ENCODE measurements at places on chromosomes 16 and 17.

GRCh38 chr17:80346498-80347275 lies 68.3 kb upstream of the ENDOV start:
- DNase-seq: no peak

DNA sequence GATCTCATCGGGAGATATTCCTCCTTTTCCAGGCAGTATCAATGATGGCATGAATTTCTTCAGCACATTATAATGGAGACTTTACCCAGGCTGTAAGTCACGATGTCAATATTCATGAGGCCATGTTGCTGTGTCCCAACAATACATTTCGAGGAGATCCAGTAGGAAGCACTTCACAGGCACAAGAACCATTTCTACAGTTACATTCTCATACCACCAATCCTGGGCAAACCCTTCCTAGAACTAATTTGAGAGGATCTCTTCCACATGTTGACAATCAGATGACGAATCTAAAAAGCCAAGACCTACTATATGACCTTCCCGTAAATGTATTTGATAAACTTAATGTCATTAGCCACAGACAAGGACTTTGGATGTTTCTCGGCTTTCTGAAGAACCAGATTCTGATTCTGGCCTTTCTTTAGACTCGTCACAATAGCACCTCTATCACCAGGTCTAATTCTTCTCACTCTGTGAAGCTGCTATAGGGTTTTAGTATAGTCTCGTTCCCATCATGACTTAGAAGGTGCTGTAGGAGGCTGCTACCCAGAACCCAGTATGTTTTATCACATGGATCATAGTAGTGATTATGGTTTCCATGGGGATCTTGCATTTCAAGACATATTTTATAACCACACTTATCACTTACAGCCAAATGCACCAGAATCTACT lies 40.2 kb downstream of the C16orf87 start:
- no peak for DNase-seq

- DNase-seq: no peak
Observed at GRCh38 chr16:83891742-83892141, 7.2 kb upstream of the MLYCD start.

GRCh38 chr17:951325-952132 lies 28.0 kb downstream of the NXN start:
- DNase-seq: no peak

- no peak for DNase-seq
Observed at GRCh38 chr17:65819810-65820209, 258.4 kb upstream of the AXIN2 start.

DNA sequence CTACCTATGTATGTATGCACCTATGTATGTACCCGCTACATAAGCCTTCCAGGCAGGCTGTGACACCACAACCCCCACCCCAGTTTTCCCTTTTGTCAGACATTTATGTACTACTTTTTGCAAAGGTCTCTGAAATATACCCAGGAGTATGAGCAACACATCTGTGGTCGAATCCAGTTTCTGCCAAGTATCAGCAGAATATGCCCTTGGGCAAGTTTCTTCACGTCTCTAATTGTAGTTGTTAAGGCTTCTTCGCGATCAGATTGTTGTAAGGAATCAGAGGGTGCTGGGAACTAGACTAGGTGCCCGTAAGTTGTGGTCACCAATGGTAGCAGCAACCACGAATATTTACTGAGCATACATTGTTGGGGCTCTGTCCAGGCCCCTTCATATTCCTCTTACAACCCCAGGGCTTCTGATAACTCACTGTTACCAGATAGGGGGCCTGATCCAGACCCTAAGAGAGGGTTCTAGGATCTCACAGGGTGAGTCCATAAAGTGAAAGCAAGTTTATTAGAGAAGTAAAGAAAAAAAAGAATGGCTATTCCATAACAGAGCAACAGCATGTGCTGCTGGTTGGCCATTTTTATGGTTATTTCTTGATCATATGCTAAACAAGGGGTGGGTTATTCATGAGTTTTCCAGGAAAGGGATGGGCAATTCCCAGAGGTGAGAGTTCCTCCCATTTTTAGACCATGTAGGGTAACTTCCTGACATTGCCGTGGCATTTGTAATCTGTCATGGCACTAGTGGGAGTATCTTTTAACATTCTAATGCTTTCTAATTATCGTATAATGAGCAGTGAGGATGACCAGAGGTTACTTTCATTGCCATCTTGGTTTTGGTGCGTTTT lies 16.6 kb downstream of the NUDT7 start:
- DNase-seq: no peak

- DNase-seq: no peak
Observed at GRCh38 chr16:20167323-20167722, 93.6 kb upstream of the GPR139 start.

GRCh38 chr17:80006339-80006720 lies 29.3 kb downstream of the TBC1D16 start:
- DNase-seq: no peak

GRCh38 chr16:52256310-52257078 lies 290.4 kb downstream of the TOX3 start:
- no peak for DNase-seq

- no peak for DNase-seq
Observed at GRCh38 chr16:67548265-67549126, 13.8 kb upstream of the CTCF start.

DNA sequence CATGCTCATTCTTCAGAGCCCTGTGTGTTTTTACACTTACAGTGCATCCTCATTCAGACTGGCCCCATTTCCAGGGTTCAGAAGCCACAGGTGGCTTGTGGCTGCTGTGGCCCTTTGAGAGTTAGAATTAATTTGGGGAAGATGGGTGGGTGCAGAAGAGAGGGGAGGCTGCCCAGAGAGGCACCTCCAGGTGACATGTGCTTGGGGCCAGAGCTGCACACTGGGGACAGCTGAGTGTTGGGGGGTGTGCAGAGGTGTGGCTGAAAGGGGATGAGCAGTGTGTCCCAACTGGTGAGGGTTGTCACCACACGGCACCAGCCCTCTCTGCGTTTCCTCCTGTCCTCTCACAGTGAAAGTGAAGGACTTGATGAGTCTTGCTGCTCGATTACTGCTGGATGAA lies 6.9 kb upstream of the EIF1 start:
- DNase-seq: no peak

DNA sequence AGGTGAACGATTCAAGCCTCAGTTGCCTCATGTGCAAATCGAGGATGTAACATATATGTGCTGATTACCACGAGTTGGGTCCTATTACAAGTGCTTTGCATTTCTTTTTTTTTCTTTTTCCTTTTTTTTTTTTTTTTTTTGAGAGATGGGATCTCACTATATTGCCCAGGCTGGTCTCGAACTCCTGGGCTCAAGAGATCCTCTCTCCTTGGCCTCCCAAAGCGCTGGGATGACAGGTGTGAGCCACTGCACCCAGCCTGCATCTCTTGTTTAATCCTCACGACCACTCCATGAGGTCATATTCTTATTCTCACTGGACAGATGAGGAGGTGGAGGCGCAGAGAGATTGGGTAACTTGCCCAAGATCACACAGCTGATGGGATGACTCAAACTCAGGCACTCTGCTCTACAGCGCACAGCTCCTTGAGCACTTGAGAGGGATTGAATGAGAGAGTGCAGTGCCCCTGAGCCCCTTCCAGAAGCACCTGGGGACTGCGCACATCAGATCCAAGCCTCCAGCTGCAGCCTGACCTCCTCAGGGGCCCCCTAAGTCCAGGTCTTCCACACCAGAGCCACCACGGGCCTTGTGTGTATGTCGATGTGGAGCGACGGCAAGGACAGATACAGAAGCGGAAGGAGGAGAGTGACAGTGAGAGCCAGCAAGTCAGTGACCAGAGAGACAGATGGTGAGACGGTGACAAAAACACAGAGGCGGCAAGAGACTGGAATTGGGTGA lies 4.9 kb downstream of the STX1B start:
- DNase-seq: no peak

DNA sequence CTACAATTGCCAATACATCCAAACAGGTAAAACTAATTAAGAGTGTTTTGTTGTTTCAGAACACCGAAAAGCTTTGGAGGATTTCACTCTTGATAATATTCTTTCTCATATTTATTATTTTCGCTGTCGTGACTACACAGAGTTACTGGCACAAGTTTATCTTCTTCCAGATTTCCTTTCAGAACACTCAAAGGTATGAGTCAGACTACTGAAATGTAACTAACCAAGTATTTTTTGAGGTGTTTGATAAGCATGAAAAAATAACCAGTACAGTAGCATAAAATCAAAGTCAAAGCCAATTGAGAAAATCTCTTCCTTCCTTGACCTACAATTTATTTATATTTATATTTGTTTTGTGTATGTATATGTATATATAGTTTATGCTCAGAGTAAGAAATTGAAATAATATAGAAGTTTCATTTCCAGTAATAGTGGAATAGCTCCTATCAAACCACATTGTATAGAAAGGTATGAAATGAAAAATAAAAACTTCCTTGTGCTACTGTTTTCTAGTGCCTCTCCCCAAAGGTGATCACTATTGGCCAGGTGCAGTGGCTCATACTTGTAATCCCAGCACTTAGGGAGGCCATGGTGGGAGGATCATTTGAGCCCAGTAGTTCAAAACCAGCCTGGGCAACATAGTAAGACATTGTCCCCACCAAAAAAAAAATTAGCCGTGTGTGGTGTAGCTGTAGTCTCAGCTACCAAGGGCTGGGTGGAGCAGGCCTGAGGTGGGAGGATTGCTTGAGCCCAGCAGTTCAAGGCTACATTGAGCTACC lies 10.9 kb downstream of the RAD51C start:
- DNase-seq: no peak

GRCh38 chr17:15287538-15288267 lies 22.6 kb upstream of the PMP22 start:
- DNase-seq: no peak

DNA sequence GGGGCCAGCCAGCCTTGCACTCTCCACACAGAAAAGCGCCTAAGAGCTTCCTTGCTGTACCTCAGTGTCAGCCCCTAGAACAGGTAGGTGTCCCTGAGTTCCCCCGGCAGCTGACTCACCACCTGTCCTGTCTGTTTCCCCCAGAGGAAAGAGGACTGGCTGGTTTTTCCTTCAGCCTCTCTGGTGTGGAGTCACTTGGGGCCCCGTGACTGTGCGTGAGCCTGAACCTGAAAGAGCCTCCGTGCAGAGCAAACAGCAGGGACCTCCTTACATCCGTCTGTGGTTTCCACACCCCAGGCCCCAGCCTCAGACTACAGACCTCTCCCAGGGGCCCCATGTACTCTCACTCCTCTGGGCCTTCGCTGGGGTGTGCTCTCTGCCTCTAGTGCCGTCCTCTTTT lies 87.8 kb downstream of the GNAO1 start:
- DNase-seq: no peak

DNA sequence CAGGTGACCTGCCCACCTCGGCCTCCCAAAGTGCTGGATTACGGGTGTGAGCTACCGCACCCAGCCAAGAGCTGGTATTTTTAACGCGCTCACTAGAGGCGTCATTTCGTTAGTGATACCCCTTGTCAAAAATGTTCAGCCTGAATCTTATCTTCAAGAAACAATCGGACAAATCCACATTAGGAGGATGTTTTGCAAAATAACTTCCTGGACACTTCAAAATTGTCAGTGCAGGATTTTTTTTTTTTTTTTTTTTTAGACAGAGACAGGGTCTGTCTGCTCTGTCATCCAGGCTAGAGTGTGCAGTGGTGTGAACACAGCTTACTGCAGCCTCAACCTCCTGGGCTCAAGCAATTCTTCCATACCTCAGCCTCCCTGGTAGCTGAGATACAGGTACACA lies 63.0 kb downstream of the RMI2 start:
- DNase-seq: no peak

- no peak for DNase-seq
Observed at GRCh38 chr17:64377769-64378282, 12.8 kb downstream of the PECAM1 start.

DNA sequence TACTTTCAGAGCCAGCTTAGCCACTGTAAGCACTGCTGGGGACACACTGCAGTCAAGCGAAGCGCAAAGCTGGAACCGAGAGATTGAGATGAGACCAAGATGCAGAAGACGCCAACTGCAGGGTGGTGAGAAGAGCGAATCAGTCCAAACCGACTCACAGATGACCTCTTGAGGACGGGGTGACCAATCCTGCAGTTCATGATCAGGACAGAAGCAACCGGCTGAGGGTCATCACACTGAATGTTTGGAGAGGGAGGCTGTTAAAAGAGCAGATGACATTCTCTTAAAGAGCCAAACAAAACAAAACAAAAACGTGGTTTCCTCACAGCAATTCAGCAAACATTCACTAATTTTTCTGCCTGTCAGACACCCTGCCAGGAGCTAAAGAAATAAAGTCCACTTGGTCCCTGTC lies 8.5 kb downstream of the HASPIN start:
- no peak for DNase-seq

- no peak for DNase-seq
Observed at GRCh38 chr17:43020789-43021740, 1.1 kb downstream of the VAT1 start.

- no peak for DNase-seq
Observed at GRCh38 chr16:84652566-84652965, 4.3 kb downstream of the KLHL36 start.

- DNase-seq: no peak
Observed at GRCh38 chr17:38568845-38569510, 36.8 kb downstream of the SRCIN1 start.

DNA sequence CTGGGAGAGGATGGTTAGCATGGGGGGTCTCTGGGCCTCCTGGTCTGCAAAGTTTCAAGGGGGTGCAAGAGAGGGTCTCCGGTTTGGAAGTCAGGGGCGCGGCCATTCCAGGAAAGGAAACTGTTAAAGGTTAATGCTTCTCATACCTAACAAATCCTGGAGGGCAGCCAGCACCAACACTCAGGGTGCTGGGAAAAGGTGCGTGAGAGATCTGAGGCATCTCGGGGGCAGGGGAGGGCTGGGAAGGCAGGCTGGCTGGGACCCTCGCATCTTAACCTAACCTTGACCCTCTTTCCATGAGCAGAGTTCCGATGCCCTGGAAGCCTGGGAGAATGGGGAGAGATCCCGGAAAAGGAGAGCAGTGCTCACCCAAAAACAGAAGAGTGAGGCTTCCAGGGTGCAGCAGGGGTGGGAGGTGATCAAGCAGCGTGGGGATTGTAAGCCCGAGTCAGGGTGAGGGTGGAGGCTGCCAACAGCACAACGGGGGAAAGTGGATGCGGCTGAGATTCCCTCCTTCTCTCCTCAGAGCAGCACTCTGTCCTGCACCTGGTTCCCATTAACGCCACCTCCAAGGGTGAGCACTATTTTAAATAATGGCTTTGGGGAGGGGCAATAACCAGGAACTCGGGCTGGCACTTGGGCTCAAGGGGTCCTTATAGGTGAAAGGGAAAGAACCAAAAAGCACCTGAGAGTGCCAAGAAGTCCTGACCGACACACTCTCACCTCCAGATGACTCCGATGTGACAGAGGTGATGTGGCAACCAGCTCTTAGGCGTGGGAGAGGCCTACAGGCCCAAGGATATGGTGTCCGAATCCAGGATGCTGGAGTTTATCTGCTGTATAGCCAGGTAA lies 996 bp downstream of the TNFSF13 start:
- DNase-seq: no peak

GRCh38 chr16:83899272-83899897 lies 470 bp downstream of the MLYCD start:
- no peak for DNase-seq

DNA sequence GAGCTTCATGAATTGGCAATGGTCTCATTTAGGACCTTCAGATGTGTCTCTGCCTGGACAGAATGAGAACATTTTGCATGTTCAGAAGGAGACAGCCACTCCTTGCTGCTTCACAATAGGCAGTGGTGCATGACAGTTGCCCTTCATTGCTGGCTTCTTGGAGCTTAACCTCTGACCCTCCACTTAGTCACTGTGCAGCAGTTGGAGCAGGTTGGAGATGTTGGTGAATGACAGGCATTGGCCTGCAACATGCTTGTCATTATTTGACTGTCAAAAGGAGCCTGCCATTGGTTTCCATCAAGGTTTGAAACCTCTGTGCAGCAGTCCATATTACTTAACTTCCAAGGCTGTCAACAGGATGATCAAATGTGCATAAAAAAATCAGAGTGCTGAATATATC lies 22.7 kb downstream of the FTO start:
- DNase-seq: no peak

Measured in cortex of kidney (tissue), 1 donor.